Left ventricle myocardium superior (tissue), 1 donor: ENCODE measurements at places on chromosomes 1 and 21.
A peak's percentile ranks its signal among the peaks of the same experiment; 100 is the strongest.

DNA sequence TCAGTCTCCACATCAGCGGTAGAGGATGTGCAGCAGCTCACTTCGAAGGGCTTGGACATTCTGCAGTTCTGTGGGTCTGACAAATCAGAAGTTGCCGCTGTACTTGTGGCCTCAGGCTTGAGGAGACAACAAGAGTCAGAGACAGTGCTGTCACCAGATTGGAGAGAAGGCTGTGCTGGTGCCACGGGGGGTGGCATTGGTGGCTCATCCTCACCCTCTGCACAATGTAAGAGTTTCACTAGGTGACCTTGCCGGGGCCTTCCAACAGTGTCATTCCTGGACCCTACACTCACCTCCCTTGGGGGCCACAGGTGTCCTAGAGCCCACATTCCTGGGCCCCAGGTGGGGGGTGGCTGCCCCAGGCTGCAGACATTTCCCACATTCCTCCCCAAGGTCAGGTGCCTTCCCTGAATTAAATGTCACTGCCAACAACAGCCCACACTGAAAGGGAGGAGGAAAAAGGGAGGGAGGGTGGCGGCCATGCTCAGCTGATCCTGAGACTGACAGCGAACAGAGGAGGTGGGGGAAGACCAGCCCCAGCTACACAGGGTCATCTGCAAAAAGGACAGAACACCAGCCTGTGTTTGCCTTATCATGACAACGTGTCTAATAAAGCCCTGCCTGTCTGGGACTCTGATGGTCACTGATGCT lies 46.4 kb downstream of the TMCC2 start:
- no peak for DNase-seq

GRCh38 chr1:17877896-17878295 lies 122.8 kb downstream of the ACTL8 start:
- DNase-seq, result no peak

GRCh38 chr21:37195610-37196009 lies 71.5 kb downstream of the VPS26C start:
- no peak for DNase-seq

GRCh38 chr1:193458628-193459027 lies 272.2 kb upstream of the B3GALT2 start:
- DNase-seq, result no peak

DNA sequence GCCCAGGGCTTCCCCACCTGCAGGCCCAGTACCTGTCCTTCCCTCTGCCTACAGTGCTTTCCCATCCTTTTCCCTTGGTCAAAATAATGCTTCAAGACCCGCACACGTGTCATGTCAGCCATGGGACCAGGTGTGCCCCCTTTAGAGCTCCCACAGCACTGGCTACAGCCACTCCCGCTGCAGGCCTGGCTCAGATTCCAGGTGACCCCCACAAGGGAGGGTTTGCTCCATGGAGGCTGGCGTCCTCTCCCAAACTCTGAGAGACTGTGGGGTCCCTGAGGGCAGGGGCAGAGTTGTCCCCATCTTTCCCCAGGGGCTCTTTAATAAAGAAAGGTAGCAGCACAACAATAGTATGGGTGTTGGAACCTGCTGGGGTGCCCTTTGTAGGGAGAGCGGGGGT lies 66.4 kb upstream of the RUNX3 start:
- no peak for DNase-seq

DNA sequence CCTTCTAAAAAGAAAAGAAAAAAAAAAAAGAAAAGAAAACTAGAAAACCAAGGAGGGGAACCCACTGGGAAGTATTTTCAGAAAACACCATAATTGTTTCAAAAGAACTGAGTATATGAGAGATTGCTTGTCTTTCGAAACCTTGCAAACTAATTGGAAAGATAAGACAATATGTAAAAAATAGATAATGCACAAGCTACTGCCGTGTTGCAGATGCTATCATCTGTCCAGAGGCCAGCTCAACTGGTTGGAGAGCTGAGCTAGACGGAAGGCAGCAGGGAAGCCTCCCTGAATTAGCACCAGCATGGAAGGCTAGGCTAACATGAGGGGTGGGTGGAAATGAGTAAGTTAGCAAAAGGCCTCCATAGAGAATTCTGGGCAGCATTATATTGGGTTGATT lies 16.2 kb upstream of the CACHD1 start:
- DNase-seq, result no peak

DNA sequence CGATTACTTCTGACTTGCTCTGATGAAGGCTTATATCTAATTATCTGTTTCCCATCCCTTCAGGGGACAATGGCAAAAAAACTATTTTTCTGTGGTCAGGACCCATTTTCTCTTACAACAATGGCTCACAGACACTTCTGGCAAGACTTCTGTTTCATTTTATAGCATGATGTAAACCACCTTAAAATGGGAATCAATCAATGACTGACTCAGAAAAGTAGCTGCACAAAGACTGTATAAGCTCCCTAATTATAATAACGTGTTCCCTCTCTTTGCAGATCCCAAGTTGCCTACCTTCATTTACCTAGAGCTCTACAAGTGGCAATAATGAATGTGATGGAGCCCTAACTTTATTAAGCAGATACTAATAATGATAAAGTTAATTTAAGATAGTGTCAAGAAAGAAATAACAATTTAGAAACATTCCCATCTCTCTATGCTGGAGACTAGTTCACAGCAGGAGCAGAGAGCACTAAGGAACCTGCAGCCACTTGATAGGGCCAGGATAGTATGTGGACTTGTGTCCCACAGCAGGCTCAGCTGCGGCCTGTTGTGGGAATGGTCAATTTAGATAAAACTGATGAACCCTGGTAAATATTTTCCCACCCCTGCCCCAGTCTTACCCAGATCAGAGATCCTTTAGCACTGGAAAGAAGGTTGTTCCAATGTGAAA lies 538 bp downstream of the GBP2 start:
- peak; percentile 30 for DNase-seq

DNA sequence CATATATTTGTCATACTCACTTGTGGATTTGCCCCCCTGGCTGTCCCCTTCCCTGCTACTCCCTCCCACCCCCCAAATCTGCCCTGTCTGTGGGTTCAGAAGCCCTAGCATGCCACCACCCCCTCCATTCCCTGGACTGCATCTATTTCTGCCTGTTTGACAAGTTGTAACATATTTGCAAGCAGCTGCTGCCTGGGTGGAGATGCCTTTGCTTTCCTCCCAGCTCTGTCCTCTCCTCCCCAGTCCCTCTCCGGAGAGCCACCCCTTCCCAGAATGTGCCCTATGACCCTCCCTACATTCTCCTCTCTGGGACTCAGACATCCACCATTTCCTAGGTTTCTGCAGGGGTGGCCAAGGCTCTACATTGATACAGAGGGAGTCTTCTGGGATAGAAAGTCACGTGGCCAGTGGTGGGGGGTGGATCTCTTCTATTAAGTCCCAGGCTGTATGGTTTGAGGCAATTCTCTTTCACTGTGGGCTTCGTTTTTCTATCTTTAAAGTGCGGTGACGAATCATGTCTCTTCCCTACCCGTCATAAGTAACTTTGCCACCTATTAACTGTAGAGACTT lies 6.0 kb upstream of the MYOG start:
- DNase-seq, result no peak

- no peak for DNase-seq
Measured at GRCh38 chr21:17438635-17439034, 74.2 kb upstream of the CXADR start.

GRCh38 chr1:157193702-157194391 lies 55.7 kb upstream of the ETV3 start:
- peak; percentile 70 for DNase-seq

DNA sequence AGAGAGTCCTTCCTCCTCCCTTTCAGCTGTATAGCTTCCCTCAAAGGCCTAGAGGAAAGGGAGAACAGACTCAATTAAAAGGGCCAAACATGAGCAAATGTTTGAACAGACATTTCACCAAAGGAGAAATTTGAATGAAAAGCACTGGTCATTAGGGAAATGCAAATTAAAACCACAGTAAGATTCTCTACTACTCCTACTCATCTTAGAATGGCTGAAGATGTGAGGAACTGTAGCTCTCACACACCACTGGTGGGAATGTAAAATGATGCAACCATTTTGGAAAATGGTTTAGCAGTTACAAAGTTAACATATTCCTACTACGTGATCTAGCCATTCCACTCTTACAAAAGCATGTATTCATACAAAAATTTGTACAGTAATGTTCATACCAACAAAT lies 253.0 kb upstream of the HOOK1 start:
- DNase-seq, result no peak

DNA sequence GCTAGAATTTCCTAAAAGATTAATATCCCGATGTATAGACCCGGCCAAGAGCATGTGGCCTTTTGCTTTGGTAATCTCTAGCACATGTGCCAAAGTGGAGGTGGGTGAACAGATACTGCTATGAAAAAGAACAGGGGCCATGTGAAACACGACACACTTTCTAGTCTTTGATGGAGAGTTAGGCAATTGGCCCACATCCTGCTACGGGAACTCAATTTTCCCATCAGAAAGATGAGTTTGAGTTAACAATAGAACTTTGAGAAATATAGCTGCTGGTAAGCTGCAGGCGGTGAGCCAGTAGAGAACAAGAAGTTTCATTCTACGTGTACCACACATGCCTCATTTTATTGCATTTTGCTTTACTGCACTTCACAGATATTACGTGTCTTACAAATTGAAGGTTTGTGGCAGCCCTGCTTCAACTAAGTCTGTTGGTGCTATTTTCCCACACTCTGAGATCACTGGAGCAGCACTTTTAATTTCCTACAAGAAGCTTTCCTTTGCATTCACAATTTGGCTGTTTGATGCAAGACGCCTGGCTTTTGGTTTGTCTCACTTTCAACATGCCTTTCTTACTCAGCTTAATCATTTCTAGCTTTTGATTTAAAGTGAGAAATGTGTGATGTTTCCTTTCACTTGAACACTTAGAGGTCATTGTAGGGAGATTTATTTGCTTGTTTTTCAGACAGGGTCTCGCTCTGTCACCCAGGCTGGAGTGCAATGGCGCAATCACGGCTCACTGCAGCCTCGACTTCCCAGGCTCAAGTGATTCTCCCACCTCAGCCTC lies 46.3 kb downstream of the HTR6 start:
- DNase-seq, result no peak

DNA sequence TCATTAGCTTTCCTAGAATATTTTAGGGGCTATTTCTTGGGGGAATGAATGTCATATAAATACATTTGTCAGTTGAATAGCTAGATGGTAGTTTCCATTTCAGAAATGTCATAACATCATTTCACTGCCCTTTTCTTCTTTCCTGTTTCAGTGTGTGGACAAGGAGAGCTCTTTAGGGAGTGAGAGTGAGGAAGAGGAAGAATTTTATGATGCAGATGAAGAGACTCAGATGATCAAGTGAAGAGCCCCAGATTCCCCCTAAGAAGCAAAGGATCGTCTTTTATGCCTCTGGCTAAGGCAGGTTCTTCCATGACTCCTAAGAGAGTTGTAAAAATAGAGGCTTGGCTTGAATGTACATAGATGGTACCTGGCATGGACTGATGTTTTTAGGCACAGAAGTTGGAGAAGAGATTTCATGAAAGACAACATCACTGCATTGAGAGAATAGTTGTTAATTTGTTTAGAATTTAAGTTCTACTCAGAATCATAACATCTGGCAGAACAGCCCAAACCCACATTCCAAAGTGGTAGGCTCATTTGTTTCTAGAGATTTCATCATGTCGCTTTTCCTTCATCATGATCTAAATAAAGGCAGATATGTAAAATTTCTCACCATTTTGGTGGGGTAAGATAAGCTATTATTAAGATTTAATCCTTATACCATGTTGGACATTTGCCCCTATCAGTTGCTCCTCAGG lies 44.2 kb upstream of the MAB21L3 start:
- no peak for DNase-seq

DNA sequence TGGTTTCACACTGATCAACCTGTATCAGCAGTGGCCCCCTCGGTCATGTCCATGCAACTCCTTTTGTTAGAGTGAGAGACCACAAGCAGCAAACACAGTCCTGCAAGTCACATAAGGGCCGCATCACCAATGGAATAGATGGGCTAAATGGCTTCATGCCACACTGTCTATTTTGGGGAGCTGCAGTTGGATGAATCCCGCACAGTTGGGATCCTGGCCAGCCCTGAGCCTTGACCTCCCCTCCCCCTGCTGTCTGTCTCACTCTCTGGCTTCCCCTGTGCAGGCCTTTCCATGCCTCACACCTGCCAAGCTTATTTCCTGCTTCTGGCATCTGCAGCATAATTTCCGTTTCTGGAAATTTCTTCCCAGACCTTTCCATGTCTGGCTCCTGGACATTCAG lies 57.0 kb downstream of the CNIH3 start:
- no peak for DNase-seq

- DNase-seq, result no peak
Measured at GRCh38 chr1:53702341-53702740, 36.6 kb downstream of the GLIS1 start.

- no peak for DNase-seq
Measured at GRCh38 chr1:201726700-201727099, 102.3 kb upstream of the IPO9 start.

DNA sequence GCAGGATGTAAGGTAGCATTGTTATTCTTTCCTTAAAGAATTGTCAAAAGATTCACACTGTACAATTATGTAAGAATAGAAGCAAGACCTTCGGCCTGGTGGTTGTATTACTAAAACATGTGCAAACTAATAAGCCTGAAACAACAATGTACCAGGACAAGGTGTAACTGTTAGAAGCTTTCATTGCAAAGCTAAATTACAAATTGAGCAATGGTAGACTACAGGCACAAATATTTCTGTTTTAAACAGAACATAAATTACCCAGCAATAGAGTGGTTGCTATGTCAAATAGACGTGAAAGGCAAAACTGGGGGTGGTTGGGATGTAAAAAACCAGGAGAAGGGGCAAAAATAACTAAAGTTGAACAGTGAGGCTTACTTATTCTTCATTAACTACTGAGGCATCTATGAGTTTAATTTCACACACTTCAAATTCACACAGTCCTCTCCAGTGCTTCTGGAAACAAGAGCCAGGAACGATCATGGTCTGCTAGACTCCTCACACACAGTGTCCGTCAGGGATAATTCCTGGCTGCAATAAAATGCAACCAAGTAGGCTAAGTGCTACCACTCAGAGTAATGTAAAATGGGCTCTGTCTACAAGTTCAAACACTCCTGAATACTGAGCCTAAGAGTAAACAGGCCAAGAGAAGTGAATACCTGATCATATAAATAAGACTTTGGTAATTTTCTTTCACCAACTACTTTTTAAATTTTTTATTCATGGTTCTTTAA lies 39.3 kb upstream of the C1orf198 start:
- no peak for DNase-seq

DNA sequence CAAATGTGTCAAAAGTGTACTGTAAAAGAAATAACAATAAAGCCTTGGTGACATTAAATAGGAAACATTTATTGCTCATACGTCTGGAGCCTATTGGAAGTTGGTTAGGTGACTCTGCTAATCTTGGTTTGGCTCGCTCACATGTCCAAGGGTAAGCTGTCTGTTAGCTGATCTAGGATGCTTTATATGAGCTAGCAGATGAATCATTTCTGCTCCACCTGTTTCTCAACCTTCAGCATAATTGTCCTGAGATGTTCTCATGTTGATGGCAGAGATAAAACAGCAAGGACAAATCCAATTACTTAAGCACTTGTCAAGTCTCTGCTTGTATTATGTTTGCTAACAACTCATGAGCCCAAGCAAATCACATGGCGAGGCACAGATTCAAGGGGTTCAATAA lies 56.0 kb upstream of the CD53 start:
- no peak for DNase-seq

GRCh38 chr1:27332536-27333281 lies 9.1 kb upstream of the SYTL1 start:
- DNase-seq, result peak; percentile 62
